HL-60 (cell line): ENCODE measurements at places on chromosomes 13 and 19.
A peak's percentile ranks its signal among the peaks of the same experiment; 100 is the strongest.

DNA sequence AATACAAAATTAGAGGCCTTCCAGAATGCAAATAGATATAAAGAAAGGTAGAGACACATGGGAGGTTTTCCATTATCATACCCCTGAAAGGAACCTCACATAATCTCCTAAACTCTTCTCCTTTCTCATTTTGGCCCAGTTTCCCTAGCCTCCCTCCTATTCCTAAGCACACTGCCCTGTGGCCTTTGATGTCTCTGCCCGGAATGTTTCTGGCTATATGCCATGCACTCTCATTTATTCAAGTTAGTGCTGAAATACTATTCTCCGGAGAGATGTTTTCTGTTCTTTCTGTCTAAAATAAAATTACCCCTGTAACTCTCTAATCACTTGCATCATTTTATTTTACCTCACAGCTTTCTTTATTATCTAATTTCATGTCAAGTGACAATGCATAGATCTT, 1287.7 kb downstream of the SLITRK5 start:
- DNase-seq, result no peak

DNA sequence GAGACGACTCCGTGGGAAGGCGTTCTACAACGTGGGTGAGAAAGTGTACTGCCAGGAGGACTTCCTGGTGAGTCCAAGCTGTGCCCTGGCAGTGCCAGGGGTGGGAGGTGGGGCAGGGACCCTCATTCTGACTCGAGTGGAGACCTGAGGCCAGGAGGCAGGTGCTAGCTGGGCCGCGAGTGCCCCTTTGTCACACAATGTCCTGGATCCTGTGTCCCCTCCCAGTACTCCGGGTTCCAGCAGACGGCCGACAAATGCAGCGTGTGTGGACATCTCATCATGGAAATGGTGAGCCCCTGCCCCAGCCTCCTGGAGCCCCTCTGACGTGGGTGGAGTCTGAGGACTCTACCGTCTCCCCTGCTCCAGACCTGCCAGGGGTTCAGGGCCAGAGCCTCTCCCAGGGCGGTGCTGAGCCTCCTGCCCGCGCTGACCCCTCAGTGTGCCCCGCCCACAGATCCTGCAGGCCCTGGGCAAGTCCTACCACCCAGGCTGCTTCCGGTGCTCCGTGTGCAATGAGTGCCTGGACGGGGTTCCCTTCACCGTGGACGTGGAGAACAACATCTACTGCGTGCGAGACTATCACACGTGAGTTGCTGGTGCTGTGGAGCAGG, 11.6 kb downstream of the WTIP start:
- no peak for DNase-seq

DNA sequence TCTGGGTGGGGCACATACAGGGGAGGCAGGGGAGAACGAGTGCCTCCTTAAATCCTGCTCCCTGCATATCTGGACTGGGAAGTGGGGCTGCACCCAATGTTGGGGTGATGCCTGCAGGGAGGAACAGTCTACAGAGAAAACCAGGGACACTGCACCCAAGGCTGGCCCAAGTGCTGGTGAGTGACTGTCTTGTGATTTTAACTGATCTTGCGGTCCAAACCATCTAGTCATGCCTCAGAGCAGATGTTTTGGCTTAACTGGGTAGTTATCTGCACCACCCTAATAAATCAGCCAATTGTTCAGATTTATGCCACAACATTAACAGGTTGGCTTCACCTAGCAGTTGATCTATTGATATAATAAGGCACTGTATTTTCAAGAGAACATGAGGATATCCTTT, 219.2 kb upstream of the IRS2 start:
- no peak for DNase-seq

- DNase-seq, result peak; percentile 60
Measured at GRCh38 chr13:110714797-110715394, 1.4 kb downstream of the ING1 start.

DNA sequence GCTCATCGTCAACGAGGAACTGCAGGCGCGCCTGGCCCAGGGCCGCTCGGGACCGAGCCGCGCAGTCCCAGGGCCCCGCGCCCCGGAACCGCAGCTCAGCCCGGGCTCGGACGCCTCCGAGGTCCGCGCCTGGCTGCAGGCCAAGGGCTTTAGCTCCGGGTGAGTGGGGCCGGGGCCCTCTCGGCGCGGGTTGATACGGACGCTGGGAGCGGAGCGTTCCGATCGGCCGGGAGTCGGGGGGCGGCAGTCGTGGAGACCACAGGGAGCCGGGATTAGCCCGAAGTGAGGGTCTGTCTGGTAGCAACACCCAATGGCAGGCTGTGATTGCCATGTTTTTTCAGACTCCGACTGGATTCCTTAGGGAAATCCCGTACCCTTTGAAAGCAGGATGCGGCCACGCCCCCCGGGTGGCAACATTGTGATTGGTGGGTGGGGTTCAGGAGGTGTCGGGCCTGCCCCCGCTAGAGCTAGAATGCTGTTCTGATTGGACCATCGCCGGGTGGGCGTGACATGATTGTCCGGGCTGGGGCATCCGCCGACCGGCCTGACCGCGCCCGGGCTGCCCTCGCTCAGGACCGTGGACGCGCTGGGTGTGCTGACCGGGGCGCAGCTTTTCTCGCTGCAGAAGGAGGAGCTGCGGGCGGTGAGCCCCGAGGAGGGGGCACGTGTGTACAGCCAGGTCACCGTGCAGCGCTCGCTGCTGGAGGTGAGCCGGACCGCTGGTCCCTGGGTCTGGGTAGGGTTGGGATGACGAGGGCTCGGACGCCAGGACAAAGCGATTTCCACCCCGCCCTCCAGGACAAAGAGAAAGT, 11.3 kb downstream of the EPS8L1 start:
- DNase-seq, result no peak

DNA sequence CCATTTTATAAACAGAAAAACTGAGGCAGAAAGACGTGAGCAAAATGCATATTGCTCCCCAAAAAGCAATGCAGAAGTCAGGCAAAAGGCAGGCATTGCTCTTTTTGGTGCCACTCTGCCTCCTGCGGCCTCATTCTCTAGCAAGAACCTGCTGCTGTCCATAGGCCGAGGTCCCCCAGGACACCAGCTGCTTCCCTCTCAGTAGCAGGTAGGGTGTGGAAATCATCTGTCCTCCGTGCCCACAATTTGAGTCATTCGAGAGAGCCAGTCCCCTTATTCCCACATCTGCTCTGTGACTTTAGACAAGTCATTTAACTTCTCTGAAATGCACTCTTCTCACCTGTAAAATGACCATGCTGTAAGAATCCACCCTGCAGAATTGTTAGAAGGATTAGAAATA, 50.0 kb downstream of the TNFRSF19 start:
- no peak for DNase-seq

- DNase-seq, result no peak
Measured at GRCh38 chr19:30223866-30224688, 148.1 kb upstream of the ZNF536 start.

DNA sequence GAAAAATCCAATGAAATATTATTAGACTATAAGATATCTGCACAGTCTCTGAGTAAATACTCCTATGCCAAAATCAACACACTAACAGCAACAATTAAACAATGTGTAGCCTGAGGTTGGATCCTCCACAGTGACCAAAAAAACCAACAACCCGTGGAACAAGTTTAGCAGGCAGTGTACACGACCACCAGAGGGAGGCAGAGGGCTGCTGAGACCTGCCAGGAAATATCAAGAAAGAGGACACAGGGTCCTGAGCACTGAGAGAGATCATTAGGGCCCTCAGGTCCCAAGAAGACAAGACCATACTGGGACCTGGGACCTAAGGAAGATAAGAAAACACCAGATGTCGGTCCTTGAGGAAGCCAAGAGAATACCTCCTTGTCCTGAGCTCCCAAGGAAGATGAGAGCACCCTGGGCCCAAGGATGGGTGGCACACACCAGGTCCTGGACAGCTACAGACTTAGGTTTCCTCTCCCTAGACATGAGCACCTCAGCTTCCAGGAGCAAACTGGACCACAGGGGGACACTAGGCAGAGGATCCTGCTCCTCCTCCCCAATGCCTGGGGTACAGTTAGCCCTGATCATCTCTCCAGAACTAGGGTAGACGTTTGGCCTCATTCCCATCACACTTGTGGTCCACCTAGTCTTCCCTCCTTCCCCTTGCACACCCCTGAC, 822 bp upstream of the ZNF274 start:
- peak; percentile 54 for DNase-seq
